ENCODE measurements at places on chromosomes 12 and 14.
A peak's percentile ranks its signal among the peaks of the same experiment; 100 is the strongest.

DNA sequence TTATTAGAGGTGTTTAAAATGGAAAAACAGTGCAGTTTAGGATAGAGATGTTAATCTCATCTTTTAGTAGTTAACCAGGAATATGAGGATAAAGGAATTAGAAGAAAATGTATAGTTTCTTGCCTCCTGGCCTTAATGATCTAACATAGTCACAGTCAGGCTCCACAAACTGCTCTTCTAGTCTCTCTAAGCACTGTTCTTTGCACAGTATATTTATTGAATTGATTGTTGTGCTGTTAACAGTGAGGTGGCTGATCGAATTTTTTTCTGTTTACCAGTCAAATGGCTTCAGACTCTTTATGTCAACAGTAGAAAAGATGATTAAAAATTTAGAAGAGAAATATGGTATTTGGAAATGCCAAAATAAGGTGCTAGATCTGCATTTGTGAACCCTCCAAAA, 37.8 kb downstream of the ATF7IP start:
- DNase-seq = no peak

GRCh38 chr12:26736563-26737486, 96.2 kb downstream of the ITPR2 start:
- no peak for DNase-seq

DNA sequence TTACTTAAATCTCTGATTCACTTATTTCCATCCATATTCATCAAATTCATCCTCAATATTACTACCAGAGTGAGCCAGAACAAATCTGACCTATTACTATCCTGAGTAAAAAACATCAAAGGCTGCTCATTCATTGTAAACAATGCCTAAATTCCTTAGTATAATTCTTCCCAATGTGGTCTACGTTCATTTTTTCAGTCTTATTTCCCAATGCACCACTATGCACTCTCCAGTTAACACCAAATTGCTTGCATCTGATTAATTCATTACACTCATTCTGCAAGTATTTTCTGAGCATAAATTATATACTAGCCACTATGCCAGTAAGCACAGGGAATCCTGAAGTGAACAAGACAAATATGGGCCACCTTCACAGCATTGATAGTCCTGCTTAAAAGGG, 110.0 kb downstream of the EPS8 start:
- DNase-seq = no peak

- no peak for DNase-seq
Measured at GRCh38 chr12:99910342-99910741, 74.4 kb downstream of the ANKS1B start.

GRCh38 chr14:26304056-26304455, 293.8 kb downstream of the NOVA1 start:
- no peak for DNase-seq

- DNase-seq = no peak
Measured at GRCh38 chr12:29591140-29592020, 93.9 kb upstream of the OVCH1 start.

DNA sequence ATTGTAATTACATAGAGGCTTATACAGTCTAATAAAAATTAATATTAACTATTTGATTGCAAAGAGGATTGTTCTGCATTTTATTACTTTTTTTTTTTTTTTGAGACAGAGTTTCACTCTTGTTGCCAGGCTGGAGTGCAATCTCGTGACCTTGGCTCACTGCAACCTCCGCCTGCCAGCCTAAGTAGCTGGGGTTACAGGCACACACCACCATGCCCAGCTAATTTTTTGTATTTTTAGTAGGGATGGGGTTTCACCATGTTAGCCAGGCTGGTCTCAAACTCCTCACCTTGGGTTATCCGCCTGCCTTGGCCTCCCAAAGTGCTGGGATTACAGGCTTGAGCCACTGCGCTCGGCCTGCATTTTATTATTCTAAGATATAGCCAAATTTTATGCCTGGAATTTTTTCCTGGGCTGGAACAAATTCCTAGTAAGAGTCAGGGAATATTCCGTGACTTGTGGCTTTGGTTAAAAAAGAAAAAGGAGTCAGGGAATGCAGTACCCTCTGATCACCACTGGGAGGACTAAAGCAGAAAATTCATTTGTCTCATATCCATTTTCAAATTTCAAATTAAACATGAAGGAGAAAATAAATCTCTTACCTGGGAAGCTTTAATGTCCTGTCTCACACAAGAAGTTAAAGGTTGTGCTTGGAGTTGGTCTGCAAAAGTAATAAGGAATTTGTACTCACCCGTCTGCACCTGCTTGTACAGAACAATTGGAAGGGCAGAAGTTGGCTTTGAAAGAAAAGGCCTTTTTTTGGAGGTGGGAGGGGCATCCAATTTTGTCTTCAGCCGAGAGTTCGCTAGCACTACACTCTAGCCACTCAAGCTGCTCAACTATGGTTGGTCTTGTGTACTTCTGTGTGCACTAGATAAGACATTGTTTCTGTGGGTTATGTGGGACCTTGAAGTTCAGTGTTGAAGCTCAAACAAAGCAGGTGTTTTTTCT, 8.7 kb downstream of the MARK3 start:
- DNase-seq = no peak

DNA sequence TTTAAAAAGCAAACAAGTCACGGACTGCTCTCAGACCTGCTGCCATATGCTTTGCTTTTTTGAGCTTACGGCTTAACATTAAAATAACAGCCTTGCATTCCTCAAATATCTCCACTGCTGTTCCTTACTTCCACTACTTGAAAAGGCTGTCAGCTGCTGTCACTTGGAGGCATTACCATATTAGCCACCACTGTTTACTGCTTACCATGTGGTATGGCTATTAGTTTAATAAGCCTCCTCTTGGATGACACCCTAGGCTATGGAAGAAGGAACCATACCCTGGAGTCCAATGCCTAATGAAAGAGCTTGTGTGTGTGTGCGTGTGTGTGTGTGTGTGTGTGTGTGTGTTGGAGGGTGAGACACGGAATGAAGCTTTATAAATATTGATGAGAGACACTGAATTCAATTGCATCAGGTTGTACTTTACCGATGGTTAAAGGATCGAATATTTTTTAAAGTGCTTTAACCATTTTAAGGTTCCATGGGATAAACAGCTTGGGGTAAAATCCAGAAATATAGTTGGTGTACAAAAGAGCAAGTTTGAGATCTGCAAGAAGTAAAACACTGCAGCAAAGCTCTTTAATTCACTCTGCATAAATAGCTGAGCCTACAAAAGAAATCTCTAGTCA, 174.5 kb downstream of the TTC7B start:
- no peak for DNase-seq

- no peak for DNase-seq
Measured at GRCh38 chr12:1862973-1863372, 42.6 kb downstream of the LRTM2 start.

DNA sequence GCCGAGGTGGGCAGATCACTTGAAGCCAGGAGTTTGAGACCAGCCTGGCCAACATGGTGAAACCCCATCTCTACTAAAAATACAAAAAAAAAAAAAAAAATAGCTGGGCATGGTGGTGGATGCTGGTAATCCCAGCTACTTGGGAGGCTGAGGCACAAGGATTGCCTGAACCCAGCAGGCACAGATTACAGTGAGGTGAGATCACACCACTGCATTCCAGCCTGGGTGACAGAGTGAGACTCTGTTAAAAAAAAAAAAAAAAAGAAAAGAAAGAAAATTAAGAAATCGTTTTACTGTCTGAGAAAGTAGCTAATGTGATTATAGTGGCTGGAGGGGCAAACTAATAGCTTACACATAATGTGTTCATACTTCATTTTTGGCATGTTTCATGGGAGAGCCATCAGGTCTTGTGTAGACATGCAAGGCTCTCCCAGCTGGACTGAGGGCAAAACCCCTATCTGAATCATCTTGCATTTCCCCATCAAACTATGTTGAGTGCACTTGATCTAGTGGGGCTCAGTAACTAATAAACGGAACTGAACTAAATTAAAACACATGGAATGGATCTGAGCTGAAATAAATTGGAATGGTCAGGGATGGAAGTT, 16.2 kb downstream of the KIF21A start:
- no peak for DNase-seq

- no peak for DNase-seq
Measured at GRCh38 chr14:104016873-104017650, 68.4 kb upstream of the ASPG start.

- DNase-seq = peak; percentile 25
Measured at GRCh38 chr12:89571491-89572195, 45.8 kb upstream of the POC1B start.

GRCh38 chr14:35133542-35134328, 11.4 kb downstream of the PRORP start:
- no peak for DNase-seq

- DNase-seq = no peak
Measured at GRCh38 chr14:97298331-97298730, 501.1 kb downstream of the VRK1 start.

DNA sequence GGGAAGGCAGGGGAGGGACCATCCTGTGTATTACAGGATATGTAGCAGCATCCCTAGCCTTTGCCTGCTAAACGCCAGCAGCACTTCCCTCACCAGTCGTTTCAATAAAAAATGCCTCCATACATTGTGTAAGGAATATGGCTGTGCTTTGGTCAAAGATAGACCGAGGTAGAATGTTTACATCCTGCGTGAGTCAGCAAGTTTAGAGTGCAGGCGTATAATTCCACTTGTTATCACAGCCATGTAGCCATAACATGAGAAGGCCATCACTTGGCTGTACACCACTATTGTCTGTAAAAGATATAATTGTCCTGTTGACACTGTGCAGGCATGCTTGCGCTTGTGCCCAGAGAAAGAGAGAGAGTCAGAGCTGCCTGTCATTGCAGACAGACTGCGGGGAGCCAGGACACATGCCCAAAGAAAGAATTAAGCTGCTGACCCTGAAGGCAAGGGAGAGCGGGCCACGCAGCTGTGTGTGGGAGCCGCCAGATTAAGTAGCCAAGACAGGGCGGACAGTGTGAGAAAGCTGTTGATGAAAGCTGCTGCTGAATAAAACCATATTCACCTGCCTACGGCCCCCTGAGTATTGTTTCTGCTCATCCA, 68.4 kb downstream of the CRACR2A start:
- no peak for DNase-seq

GRCh38 chr14:22836301-22837113, at the start of gene MMP14:
TSS of gene MMP14 (plus strand) at chr14:22836585. CDS start at chr14:22836818, 233 bp downstream.
- DNase-seq = peak; percentile 58

GRCh38 chr14:65703996-65704395, 291.5 kb downstream of the FUT8 start:
- no peak for DNase-seq

DNA sequence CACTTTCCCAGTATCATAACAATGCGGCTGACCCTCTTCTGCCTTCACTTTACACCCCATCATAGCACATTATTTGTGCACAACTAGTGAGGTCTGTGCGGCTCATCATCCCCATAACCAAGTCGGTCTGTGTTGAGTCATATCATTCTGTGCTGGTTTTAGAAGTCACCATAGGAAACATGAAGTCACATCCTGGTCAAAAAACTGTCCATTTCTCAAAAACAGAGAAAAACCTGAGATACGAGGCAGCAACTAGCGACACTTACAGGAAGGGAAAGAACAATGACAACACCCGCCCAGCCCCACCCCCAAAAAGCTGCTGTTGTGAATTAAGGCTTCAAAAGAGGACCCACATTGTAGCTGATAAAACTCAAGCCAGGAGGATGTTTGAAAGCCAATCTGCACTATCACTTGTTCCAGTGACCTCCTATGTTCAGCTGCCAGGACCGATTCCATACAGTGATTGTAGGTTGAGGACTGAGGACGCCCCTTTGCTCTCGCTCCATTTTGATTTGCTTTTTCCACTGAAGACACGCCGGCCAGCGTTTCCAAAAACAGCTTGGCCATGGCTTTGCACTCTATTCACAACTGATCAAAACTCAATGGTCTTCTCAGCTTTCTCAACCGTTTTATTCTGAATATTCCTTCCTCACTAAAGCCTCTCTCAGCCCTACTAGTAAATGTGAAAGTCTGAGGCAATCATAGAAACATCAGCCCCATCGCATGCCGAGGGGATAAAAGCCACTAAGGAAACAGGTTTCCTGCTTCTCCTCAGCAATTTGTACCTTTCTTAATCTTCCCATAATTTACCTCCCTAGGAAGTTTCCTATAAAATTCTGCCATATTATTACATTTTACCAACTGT, 87.5 kb downstream of the DUSP16 start:
- no peak for DNase-seq

DNA sequence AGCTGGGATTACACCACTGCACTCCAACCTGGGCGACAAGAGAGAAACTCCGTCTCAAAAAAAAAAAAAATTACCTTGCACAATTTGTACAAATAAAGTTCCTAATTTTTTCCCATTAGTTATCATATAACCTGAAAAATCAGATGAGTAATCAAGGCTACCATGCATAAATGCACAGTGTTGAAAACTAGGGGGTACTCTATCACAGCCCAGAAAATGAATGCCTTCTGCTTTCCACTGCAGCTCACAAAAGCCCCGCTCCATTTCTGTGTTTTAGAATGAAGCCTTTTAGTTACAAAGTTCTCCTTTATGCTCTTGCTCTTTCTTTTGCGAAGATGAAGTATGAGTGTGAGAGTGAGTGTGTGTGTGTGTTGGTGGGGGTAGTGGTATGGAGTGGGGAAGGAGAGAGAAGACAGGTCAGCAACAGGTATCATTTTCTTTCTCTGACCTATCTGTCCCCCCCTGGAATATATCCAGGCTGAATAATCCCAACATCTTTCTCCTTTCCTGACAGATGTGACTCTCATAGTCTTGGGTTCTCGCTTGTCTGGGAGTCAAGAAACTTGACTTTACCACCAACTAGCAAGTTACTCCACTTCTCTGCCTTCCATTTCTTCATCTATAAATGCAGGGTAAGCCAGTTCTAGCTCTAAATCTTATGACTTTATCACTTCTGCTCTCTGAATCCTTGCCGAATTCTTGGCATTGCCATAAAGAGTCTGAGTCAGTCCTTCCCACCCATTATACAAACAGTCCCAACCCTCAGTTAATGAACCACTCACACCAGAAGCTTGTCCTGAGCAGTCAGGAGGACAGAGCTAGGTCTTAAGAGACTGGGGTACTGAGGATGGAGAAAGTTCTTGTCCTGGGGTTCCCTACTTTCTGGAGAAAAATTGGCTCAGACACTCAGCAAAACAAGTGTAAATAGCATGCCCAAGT, 16.1 kb downstream of the BIN2 start:
- DNase-seq = peak; percentile 34

DNA sequence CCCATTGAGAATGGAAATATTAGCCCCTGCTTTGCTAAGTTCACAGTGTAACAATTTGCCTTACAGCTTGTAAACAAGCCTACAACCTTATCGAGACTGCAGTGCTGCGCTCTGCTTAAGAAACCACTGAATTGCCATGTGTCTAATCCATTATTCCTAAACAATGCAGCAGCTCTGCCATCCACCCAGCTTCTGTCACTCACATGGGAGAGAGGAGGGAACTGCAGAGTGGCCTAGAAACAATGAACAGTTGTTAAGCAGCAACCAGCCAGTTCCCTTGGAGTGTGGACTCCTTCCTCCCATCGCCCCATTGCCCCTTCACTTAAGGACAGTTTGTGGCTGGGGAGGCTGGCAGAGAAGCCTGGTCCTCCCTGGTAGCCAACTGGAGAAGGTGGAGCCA, 42.9 kb downstream of the TESPA1 start:
- no peak for DNase-seq

GRCh38 chr12:118650586-118650960, 274.2 kb downstream of the SUDS3 start:
- no peak for DNase-seq
